MCF 10A (cell line): ENCODE measurements at places on chromosomes 4 and X.

- no peaks in the 10 kb centered on the region for H3K36me3 ChIP-seq
- H3K4me1 ChIP-seq = no peaks in the 10 kb centered on the region
- DNase-seq = no peak
- no peak within 1 kb of the TSS for H3K27ac ChIP-seq
These were observed at the start of gene ZCCHC12 for GRCh38 chrX:118823263-118824172. ZCCHC12 (plus strand) TSS chrX:118823824; CDS start chrX:118825245, 1,421 bp downstream.

DNA sequence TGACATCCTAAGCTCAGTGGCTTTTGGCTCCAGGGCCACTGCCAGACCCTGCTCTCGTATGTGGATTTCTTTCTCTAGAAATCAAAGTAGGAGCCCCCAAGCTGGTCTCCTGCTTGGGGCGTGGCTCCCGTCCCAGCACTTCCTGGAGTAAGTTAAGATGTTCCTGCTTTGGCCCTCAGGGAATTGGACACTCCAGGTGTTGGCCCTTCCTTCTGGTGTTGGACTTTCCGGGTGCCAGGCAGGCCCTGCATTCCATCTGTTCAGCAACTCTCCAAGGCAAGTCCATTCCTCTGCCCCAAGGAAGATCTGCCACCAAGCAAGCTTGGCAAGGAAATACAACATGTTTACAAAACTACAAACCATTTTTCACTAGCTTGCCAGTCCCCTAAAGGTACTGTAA lies 22.1 kb upstream of the GPC4 start:
- H3K4me1 ChIP-seq = no peaks in the 10 kb centered on the region
- H3K4me3 ChIP-seq = no peak overlapping the region
- no peak overlapping the region for H3K27ac ChIP-seq
- no peaks in the 10 kb centered on the region for H3K36me3 ChIP-seq
- no peak for DNase-seq

- H3K36me3 ChIP-seq = no peaks in the 10 kb centered on the region
- peak overlapping the region; percentile 59 for H3K27ac ChIP-seq
- no peak overlapping the region for H3K4me3 ChIP-seq
- DNase-seq = peak; percentile 70
- H3K4me1 ChIP-seq = peaks cover 4% of the 10 kb centered on the region
These were observed 13.5 kb downstream of the TIMP1 start for GRCh38 chrX:47595716-47596251.

DNA sequence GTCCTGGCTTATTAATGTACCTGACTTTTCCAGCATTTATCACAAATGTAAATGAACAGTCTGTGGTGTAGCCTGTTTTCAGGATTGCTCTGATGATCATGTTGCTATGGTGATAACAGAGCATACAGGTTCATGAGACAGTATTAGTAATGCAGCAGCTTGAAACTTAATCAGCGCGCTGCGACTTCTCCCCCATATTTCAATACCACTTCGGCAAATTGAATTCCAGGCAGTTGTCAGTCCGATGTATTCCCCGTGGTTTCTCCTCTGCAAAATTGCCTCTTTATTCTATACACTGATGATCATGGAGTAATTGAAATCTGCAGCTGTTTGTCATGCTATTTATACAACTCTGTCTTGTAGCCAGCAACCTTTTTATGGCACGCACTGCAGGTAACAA lies 239.3 kb downstream of the C4orf33 start:
- no peak overlapping the region for H3K27ac ChIP-seq
- no peaks in the 10 kb centered on the region for H3K36me3 ChIP-seq
- DNase-seq = no peak
- H3K4me3 ChIP-seq = no peak overlapping the region

GRCh38 chrX:51459125-51459524 lies 37.3 kb downstream of the NUDT11 start:
- no peak overlapping the region for H3K27ac ChIP-seq
- peaks cover 46% of the 10 kb centered on the region for H3K27me3 ChIP-seq
- no peaks in the 10 kb centered on the region for H3K36me3 ChIP-seq
- no peak overlapping the region for H3K4me3 ChIP-seq
- DNase-seq = peak; percentile 58
- H3K4me1 ChIP-seq = no peaks in the 10 kb centered on the region

DNA sequence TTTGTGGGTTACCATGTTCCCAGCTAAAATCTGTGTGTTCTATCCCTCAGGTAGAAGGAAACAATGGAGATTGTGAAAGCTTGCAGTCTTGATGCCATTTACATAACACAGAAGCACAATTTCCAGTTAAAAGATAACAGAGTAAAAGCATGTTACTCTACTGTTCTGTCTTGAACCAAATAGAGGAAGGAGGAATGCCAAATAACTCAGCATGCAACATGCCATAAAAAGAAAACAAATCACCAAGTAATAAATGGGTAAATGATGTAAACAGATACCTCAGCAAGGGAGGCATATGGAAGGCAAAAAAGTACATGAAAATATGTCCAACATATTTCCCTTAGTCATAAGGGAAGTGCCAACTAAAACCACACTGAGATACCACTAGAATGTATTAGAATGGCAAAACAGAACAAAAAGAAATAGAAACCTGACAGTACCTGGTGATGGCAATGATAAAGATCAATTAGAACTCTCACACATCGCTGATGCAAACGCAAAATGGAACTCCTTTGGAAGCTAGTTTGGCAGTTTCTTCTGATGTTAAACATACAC lies 502.6 kb upstream of the HS3ST1 start:
- H3K36me3 ChIP-seq = no peaks in the 10 kb centered on the region
- no peaks in the 10 kb centered on the region for H3K27me3 ChIP-seq
- H3K4me3 ChIP-seq = no peak overlapping the region
- DNase-seq = no peak
- no peak overlapping the region for H3K27ac ChIP-seq

- no peaks in the 10 kb centered on the region for H3K36me3 ChIP-seq
- no peaks in the 10 kb centered on the region for H3K4me1 ChIP-seq
- no peak overlapping the region for H3K27ac ChIP-seq
- no peak overlapping the region for H3K4me3 ChIP-seq
These were observed 55.9 kb upstream of the THOC2 start for GRCh38 chrX:123788744-123789143.

GRCh38 chr4:154611833-154612232 lies 623 bp downstream of the FGG start:
- no peak overlapping the region for H3K4me3 ChIP-seq
- H3K36me3 ChIP-seq = no peaks in the 10 kb centered on the region
- no peaks in the 10 kb centered on the region for H3K27me3 ChIP-seq
- no peak overlapping the region for H3K27ac ChIP-seq
- no peaks in the 10 kb centered on the region for H3K4me1 ChIP-seq

GRCh38 chr4:78691971-78692821 lies 84.0 kb upstream of the BMP2K start:
- no peaks in the 10 kb centered on the region for H3K27me3 ChIP-seq
- peaks cover 21% of the 10 kb centered on the region for H3K4me1 ChIP-seq
- no peak for DNase-seq
- no peaks in the 10 kb centered on the region for H3K36me3 ChIP-seq

DNA sequence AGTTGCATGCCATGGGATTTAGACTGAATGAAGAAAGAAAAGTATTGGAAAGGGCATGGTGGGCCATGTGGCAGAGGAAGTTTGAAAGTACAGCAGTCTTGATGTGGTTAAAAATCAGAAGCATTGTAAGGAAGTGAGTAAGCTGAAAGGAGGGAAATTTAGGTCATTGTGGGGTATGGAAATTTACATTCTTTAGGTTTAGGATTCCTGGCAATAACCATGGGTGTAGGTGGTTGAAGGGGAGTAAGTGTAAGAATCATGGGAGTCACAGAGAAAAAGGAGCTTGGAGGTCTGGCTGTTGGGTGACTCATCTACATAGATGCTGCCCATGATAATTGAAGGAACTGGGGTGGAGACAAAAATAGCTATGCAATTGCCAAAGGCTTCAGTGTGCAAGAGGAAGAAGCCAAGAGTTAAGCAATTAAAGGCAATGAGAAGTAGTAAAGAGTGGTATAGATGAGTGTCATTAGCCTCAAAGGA lies 243.8 kb upstream of the LDB2 start:
- no peak overlapping the region for H3K27ac ChIP-seq
- H3K36me3 ChIP-seq = no peaks in the 10 kb centered on the region
- peak; percentile 76 for DNase-seq
- H3K4me3 ChIP-seq = no peak overlapping the region
- H3K4me1 ChIP-seq = peaks cover 9% of the 10 kb centered on the region

DNA sequence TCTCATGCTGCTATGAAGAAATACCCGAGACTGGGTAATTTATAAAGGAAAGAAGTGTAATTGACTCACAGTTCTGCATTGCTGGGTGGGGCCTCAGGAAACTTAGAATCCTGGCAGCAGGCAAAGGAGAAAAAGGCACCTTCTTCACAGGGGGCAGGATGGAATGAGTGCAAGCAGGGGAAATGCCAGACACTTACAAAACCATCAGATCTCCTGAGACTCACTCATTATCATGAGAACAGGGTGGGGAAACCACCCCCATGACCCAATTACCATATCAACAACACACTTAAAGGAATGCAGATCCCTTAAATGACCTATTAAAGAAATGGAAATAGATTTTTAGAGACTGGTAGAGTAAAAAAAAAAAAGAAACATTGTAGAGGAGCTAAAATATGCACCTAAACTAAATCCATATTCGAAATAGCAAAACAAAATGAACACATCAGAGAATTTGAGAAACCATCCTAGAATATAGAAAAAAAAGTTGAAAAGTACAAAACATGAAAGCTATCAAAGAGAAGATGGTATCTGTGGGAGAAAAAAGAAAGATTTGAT lies 104.3 kb upstream of the UGT8 start:
- H3K27me3 ChIP-seq = no peaks in the 10 kb centered on the region
- peak; percentile 9 for DNase-seq
- H3K4me1 ChIP-seq = no peaks in the 10 kb centered on the region
- H3K36me3 ChIP-seq = no peaks in the 10 kb centered on the region
- H3K27ac ChIP-seq = no peak overlapping the region
